Progenitor cell of endocrine pancreas (in vitro differentiated cells): ENCODE measurements at places on chromosomes 5 and 9. TPM values are rescaled to one million over a fixed set of nuclear protein-coding genes. Genes with fewer than 3 reads are reported as not detected.

- no peaks in the 10 kb centered on the region for H3K36me3 ChIP-seq
- no peaks in the 10 kb centered on the region for H3K4me1 ChIP-seq
- no peak overlapping the region for H3K4me3 ChIP-seq
- no peak for DNase-seq
- no peaks in the 10 kb centered on the region for H3K27me3 ChIP-seq
Observed at GRCh38 chr5:40089269-40089668, 590.4 kb upstream of the PTGER4 start.

Gene SH3TC2
- 1.4 and 2.1 TPM in 2 replicates for total RNA-seq

GRCh38 chr9:34540827-34541226 lies 18.0 kb upstream of the ENHO start:
- peaks cover 5% of the 10 kb centered on the region for H3K4me1 ChIP-seq
- no peak for DNase-seq
- no peak overlapping the region for H3K4me3 ChIP-seq
- no peak overlapping the region for H3K27ac ChIP-seq
- no peaks in the 10 kb centered on the region for H3K36me3 ChIP-seq
- peaks cover 37% of the 10 kb centered on the region for H3K27me3 ChIP-seq

GRCh38 chr9:92094655-92095054 lies 20.6 kb downstream of the SPTLC1 start:
- no peaks in the 10 kb centered on the region for H3K27me3 ChIP-seq
- H3K36me3 ChIP-seq: peaks cover 21% of the 10 kb centered on the region
- H3K4me1 ChIP-seq: peaks cover 4% of the 10 kb centered on the region
- DNase-seq: no peak

Gene IL9
- total RNA-seq: not detected in 2 replicates

Gene IER5L
- total RNA-seq: 21.8 and 22.6 TPM in 2 replicates

Gene ATOX1
- total RNA-seq: 93.8 and 108 TPM in 2 replicates

DNA sequence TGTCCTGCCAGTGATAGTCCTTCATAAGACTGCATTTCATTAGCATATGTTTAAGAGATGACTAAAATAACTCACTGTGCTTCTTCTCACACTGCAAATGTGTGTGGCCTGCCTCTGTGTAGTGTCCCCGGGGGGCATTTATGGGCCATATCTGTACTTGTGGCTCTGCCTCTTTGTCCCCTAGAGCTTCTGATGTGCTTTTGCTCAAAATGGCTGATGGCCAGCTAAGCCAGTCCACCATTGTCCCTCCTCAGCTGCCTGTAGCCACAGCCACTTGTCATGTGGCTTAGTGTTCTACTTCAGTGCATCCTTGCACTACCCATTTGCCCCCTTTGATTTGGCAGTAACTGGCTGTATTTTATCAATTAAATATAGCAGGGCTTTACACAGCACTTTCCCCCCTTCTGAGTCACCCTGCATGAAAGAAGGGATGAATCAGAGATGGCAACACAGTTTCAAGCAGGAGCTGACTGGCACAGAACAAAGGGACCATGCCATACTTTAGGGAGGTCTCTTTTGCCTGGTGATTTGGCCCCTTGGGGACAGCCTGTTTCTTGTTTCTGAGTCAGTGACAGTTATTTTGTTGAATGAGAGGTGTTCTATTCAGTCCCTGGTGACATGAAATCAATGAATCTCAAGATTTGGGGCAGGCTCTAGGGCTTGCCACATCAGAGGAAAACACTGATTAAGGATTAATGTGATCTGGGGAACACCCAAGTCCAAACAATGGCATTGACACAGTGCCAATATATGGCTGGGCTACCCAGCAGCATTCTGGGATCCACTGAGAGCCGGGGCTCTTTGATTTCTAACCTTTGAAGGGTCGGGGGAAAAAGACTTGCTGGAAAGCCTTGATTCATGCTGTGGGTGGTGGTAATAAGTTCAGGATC lies 245.5 kb downstream of the SMARCA2 start:
- no peak for DNase-seq
- H3K4me3 ChIP-seq: no peak overlapping the region
- H3K36me3 ChIP-seq: no peaks in the 10 kb centered on the region
- H3K27me3 ChIP-seq: peaks cover 33% of the 10 kb centered on the region
- peaks cover 6% of the 10 kb centered on the region for H3K4me1 ChIP-seq
- no peak overlapping the region for H3K27ac ChIP-seq
